ENCODE measurements at places on chromosomes 7 and 10. TPM values are rescaled to one million over a fixed set of nuclear protein-coding genes. Genes with fewer than 3 reads are reported as not detected.

The OR2A1 gene
- total RNA-seq, result not detected

The RBP4 gene
- total RNA-seq, result not detected

The EZH2 gene
- 23.7 TPM for total RNA-seq

- DNase-seq, result no peak
Observed at GRCh38 chr10:58385784-58386112, 538 bp downstream of the TFAM start.

GRCh38 chr10:100723180-100723579, 22.2 kb upstream of the PAX2 start:
- DNase-seq, result no peak

GRCh38 chr10:30431435-30431911, 2.5 kb upstream of the MAP3K8 start:
- DNase-seq, result no peak

DNA sequence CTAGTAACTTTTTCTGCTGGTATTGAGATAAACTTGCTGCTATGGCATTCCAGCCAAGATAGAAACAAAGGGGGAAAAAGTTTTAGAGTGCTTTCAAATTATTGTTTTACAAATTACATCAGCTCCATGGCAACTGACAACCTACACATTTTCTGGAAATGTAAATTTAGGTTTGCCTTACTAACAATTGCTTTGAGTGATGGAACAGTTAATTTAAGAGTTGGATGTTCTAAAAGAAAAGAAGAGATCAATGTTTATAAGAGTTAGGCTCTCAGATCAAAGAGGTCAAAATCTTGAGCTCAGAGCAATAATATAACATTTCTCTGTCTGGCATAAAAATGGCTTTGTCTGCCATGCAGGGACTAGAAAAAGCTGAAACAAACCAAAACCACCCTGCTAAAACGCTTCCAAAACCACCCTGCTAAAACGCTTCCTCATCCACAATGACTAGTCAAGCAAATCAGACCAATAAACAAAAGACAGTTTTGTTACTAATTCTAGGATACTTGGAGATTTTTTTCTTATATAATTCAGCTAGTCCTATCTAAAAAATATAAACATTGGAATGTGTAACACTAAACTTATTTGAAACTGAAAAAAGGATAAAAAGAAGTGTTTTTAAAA, 32.3 kb downstream of the ORC5 start:
- no peak for DNase-seq

DNA sequence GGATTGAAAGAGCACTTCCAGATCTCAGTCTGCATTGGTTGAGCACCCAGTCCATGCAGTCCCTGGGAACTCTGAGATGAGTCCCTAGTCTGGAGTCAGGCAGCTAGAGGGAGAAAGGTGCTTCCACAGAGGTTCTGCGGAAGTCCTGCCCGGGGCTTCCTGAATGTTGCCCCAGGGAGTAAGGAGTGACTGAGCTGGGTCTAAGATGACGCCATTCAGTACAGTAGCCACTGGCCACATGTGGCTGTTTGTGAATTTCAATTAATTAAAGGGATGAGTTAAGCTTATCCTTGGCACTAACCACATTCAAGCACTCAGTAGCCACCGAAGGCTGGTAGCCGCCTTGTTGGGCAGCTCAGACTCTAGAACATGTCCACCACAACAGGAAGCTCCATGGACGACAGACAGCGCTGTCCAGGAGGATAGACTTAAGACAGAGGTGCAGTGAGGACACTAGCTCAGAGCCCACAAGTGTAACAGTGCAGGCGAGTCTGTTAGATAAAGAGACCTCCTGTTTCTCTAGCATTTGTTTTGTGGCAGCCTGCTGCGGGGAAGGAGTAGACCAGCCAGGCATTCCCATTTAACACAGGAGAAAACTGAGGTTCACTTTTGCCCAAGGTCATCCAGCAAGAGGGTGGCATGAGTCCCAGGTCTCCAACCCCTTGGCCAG, 101.6 kb upstream of the PPIF start:
- DNase-seq, result no peak

GRCh38 chr10:12540341-12540781, 191.0 kb downstream of the CAMK1D start:
- DNase-seq, result no peak

DNA sequence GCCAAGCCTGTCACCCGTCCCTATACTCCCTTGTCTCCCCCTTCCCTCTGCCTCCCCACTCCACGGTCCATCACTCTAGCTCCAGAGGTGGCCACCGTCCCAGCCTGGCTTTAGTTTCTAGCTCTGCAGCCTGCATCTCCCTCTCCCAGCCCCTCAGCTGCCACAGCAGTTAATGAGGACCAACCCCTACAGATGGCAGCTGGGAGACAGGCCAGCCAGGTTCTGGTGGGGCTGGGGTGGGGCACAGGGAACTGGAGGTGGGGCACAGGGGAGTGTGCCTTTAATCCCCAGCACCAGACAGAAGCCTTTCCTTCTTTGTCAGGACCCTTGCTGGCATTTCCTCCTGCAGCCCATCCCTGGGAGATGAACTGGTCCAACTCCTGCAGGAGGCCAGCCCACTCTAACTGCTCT, 21.1 kb downstream of the UNC5B start:
- no peak for DNase-seq

DNA sequence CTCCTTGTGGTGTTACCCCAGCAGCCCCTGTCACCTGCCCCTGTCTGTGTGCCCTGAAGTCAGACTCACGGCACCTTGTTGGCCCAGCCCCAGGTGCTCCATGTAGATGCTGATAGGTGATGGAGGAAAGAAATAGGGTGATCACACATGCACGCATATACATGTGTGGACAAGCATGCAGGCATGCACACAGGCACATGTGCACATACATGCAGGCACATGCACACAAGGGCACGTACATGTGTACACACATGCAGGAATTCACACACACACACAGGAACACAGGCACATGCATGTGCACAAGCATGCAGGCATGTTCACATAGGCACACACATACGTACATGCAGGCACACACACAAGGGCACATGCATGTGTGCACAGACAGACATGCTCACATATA, 16.6 kb upstream of the ELFN1 start:
- DNase-seq, result no peak

GRCh38 chr10:119320981-119321380, 113.6 kb downstream of the GRK5 start:
- no peak for DNase-seq

Measured in Caki2 (cell line).